Urothelium cell line (cell line): ENCODE measurements at places on chromosomes 7 and 10.

DNA sequence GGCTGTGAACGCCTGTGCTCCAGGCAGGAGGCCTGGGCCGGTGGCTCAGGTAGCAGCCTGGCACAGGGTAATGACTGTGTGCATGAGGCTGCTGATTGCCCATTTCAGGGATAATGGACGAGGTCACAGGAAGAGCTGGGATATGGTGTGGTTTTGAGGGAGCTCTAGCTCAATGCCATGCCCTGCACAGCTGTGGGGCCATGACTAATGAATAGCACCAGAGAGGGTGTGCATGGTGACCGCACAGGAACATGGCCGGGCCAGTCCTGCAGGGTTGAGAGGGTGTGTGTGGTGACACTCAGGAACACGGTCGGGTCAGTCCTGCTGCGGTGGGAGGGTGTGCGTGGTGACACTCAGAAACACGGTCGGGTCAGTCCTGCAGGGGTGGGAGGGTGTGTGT, 21.8 kb downstream of the NKX6-2 start:
- no peak for DNase-seq

DNA sequence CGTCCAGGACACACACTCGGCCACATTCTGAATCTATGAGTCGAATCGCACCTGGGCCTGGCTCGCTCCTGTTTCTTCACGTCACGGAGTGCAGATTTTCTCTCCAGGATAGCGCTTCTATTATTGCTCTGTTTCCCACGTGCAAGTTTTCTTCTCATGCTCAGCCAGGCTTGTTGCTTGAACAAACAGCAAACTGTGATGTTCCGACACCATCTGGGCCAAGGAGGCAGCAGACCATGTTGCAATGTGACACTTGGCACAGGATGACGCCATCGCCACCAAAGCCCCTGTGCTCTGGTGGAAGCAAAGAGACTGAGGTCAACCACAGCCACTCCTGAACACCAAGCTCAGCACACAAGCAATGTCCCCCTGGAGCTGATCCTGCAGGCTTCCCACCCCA, 507.1 kb upstream of the ADARB2 start:
- DNase-seq = no peak

- DNase-seq = no peak
Measured at GRCh38 chr10:5531558-5532306, 7.0 kb downstream of the CALML3 start.

DNA sequence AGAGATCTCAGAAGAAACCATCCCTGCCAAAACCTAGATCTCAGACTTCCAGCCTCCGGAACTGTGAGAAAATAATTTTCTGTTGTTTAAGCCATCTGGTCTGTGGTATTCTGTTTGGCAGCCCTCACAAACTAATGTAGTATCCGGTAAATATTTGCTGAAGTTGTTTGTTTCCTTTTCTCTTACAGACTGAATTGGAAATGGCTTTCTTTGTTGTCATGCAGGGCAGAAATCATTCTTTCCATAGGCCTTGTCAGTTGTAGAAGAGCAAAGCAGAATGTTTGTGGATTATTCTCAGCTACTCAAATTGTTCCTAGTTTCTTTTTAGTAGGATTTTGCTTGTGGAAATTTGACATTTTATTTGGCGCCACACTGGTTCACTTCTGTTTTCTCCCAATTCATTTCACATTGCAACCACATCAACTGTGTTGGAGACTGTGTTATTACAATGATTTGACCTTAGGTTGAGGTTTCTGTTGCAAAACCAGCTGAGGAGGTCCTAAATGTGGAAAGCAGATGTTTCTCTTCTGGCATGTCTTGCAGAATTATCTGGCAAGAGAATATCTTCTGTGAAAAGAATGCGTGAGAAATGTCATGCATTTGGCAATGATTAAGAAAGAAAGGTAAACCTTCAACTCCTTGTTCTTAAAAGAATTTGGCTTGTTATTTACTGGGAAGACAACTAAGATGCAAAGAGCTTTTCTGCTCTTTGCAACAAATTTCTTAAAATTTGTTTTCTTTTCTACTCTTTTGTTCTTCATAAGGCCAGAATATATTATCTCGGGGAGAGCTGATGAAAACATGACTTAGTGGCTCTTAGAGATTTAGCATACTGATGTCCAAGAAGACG, 25.8 kb downstream of the ACTA2 start:
- no peak for DNase-seq

DNA sequence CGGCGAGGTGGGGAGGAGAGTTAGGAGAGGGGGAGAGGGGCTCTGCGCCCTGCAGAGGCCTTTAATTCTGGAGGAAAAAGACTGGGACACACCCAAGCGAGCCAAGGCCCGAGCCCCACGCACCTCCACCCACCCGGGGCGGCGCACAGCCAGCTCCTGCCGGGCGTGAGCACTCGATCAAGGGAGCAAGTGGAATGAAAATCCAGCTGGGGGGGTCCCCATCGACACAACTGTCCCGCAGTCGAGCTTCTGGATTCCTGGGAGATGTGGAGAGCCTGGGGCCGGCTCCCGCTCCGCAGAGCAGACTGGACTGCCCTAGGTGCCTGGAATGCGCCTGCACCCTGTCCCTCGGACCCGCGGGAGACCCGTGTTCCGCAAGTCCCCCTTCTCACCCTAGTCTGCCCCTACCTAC, 7.4 kb upstream of the EN2 start:
- DNase-seq = no peak

- DNase-seq = no peak
Measured at GRCh38 chr7:129848436-129848835, 104.3 kb downstream of the UBE2H start.

DNA sequence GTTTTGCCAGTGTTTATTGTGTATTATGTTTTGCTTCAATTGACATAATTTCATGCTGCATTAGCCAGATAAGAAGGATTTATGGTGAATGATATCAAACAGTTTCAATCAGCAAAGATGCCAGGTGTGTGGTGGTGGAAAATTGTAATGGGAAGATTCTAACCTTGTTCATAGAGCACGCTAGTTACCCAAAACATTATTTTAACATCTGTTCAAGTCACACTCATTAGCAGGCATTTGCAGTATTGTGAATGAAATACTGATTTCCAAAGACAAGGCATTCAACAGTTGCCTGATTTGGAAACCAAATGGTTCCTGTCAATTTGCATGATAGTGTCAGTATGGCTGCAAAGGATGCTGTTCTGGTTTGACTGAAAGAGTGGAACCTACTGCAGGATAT, 129.7 kb downstream of the EPC1 start:
- no peak for DNase-seq

- no peak for DNase-seq
Measured at GRCh38 chr10:3342771-3343170, 170.2 kb upstream of the PITRM1 start.

- no peak for DNase-seq
Measured at GRCh38 chr7:24891311-24891735, 88.7 kb downstream of the OSBPL3 start.

GRCh38 chr10:87519582-87519981, 14.9 kb downstream of the MINPP1 start:
- DNase-seq = no peak
